Activated T-cell treated with anti-CD3 and anti-CD28 coated beads, Interleukin-2, amount 50 U/mL, for 24 hours (primary cell): ENCODE measurements at places on chromosomes 1 and 21.

GRCh38 chr1:7470904-7471638 lies 300.0 kb upstream of the VAMP3 start:
- DNase-seq = no peak

- DNase-seq = no peak
Observed at GRCh38 chr21:34881839-34882371, 167.2 kb downstream of the RUNX1 start.

GRCh38 chr1:97610748-97611147 lies 310.1 kb downstream of the DPYD start:
- no peak for DNase-seq

DNA sequence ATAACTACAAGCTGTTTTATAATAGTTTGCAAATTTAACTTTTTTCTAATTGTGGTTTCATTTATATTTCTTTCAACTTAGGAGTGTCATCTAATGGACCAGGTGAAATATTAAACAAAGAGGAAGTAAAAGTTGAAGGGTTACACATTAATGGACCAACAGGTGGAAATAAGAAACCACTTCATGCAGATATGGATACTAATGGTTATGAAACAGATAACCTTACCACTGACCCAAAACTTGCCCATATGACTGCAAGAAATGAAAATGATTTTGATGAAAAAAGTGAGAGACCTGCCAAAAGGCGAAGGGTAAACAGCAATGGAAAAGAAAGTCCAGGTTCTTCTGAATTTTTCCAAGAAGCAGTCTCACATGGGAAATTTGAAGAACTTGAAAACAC lies 59.7 kb downstream of the MIER1 start:
- no peak for DNase-seq

DNA sequence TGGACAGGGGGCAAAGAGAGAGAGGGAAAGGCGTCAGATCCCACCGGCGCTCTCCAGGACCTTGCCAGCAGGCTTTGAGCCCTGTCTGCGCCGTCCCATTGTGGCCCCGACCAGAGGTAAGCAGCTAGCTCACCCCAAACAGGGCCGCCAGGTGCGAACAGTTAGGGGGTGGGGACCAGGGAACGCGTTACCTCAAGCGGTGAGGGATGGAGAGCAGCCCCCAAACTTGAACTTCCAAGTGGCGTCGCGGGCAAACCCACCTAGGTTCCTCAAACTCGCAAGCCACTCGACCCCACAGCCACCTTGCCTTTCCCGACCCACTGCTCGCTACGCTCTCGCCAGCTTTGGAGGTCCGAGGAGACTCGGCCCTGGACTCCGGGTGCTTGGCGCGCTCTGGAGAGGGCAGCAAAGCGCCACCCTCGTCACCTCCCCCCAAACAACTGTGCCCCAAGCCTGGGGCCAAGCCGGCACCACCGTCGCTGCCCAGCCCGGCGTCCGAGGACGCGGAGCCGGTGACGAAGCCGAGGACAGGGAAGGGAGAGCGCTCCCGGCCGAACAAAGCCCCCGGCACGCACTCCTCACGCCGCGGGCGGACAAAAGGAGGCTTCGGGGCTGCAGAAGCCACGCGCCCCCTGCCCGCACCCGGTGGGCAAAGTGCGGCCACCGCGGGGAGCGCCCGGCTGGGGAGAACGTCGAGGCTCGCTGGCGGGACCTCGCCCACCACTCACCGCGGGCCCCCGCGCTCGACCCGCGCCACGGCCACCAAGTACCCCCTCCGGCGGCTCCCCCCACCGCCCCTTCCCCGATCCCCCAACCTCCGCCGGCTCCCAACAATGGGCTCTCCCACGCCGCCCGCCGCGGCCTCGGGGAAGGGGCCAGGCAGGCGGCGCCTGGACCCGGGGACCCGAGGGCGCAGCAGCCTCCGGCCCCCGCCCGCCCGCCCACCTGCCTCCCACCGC lies 976 bp downstream of the SSBP3 start:
- DNase-seq = peak; percentile 47

DNA sequence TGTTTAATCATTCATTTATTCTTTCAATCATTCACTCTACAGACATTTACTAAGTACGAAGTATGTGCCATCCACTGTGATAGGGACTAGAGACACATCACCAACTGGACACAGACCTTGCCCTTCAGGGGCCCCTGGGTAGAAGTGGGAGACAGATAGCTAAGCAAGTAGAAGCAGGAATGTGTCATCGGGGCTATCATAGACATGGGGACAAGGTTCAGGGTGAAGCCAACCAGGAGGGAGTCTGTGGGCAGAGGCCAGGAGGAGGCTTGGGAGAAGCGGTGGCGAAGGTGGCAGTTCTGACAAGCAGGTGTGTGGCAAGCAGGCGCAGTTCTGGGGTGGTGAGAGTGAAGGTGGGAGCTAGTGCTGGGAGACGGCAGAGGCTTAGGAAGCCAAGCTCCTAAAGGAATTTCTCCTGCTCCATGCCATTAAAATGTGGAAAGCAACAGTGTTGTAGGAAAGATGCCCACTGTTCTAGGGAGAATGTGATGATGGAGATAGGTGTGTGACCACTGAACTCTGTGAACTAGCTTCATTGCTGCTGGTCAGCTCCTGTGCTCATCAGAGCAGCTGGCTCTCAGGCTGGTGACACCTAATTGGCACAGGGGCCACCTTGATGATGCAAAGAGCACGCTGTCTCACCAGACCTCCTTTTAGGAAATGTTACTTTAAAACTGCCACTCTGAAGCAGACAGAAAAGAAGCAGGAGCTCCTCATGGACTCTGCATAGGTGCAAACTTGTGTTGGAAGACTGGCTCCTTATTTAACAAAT lies 79.7 kb upstream of the LPGAT1 start:
- no peak for DNase-seq

DNA sequence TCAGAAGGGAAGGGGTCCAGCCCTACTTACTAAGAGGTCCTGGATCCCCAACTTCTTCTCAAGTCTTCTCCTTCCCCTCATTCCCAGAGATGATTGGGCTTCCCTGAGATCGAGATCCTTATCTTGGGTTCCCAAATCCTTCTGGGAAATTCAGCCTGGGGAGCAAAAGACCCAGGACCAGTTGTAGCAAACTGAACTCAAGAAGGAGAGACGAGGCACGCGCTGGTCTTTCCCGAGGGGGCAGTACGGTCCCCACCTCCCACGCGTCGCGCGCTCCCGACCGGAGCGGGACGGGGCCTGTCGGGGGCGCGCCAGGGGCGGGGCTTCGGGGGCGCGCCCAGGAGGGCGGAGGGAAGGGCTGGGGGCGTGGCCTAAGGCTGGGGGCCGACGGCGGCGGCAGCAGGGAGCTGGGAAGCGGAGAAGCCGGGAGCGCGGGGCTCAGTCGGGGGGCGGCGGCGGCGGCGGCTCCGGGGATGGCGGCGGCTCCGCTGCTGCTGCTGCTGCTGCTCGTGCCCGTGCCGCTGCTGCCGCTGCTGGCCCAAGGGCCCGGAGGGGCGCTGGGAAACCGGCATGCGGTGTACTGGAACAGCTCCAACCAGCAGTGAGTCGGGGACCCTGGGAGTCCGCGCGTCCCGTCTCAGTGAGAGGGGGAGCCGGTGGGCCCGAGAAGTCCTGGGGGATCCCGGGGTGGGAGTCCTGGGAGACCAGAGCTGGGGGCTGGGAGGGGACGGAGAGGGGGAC lies at the start of gene EFNA3:
TSS of gene EFNA3 (plus strand) at position 369 of the 741 bp plus-strand sequence. CDS start at position 474, 105 bp downstream.
- DNase-seq = peak; percentile 83

GRCh38 chr1:58422436-58422835 lies 124.1 kb downstream of the OMA1 start:
- no peak for DNase-seq

- no peak for DNase-seq
Observed at GRCh38 chr1:181127898-181128453, 39.5 kb downstream of the IER5 start.

GRCh38 chr1:245091171-245091621 lies 63.6 kb upstream of the KIF26B start:
- DNase-seq = no peak

- DNase-seq = no peak
Observed at GRCh38 chr1:78762113-78762512, 112.5 kb downstream of the IFI44 start.

DNA sequence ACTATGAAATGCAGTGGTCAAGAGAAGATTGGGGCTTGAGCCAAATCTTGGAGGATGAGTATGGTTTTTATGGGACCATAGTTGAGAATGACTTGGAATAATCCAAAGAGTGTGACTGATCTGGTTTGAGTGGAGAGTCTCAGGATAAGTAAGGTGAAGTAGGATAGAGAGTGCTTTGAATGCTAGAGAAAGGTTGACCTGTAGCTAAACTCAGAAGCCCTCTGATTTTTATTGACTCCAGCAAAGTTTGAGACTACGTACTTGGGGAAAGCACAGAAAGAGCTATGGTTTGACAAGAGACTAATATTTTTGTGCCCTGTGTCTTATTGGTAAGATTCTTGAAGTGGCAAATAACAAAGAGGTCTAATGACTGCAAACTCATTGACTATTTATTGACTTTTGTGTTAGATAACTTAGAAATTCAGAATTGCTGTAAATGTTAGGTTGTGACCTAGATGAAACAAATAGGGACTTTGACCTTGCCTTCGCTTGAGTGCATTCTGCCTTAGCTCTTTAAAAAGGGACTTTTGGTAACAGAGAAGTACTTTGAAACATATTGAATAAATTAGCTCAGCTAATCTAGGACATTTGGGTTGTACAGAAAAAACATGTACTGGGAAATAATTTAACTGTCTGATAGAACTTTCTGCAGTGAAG lies 35.1 kb downstream of the UAP1 start:
- DNase-seq = no peak

DNA sequence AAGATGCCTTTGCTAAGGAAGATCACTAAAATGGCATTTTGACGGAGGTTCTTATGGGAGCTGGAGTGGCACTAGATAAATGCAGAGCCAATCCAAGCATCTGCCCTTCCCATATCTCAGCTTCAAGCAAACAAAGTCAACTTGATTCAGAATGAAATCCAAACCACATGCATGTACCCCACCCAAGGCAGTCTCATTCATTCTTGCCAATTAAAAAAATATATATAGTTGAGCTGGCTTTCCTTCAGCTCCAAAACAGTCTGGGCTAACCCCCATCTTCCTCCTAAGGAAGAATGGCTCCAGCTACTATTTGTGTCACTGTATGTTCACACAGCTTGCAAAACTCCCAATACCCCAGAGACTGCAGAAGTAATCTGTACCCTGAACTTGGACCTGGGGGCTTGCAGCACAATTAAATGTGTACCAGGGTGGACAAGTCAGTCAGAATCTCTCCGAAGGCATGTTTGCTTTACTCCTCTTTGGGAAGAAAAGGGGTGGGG lies 35.4 kb downstream of the GPR3 start:
- DNase-seq = no peak

DNA sequence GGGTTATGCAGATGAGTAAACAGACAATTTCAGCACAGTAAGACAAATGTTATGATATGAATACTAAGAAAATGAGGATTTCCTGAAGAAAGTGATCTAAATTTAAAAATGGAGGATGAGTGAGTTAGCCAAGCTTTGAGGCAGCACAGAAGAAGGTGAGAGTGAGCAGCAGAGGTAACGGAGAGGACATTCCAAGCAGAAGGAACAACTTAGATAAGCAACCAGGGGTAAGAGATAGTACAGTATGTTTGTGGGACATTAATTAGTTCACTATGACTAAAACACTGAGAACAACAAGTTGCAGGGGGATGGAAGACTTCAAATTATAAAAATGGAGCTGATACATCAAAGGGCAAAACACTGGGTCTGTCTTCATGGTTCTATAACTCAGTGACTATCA lies 22.8 kb downstream of the PRPF38A start:
- DNase-seq = no peak

GRCh38 chr1:222370081-222370912 lies 177.6 kb downstream of the HHIPL2 start:
- no peak for DNase-seq

DNA sequence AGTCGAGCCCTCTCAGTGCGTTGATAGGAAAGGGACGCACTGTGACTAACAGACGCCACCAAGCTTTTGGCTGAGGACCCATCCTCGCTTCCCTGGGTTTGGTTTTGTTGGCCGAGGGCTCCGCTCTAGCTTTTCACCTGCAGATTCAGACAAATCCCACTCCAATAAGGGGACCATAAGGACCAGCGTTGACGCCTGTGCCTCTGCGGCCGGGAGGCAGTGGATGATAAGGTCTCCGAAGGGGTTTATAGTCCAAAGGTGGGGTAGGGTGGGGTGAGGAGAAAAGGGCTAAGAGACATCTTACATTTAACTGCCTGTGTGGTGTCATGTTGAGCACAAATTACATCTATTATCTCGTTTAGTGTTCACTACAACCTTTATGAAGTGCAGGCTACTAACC lies 760 bp downstream of the PEX14 start:
- no peak for DNase-seq

DNA sequence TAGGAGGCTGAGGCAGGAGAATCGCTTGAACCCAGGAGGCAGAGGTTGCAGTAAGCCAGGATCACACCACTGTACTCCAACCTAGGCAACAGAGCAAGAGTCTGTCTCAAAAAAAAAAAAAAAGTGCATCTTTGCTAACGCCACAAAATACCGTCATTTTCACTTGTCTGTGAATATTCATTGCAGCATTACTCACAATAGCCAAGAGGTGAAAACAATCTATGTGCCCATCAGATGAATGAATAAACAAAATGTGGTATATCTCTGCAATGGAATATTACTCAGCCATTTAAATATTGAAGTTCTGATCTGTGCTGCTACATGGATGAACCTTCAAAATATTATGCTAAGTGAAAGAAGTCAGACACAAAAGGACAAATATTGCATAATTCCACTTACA lies 7.9 kb upstream of the TIAM1 start:
- DNase-seq = no peak

GRCh38 chr1:241926141-241926540 lies 31.4 kb upstream of the BECN2 start:
- DNase-seq = no peak

- no peak for DNase-seq
Observed at GRCh38 chr21:16308269-16308668, 578.5 kb downstream of the USP25 start.

DNA sequence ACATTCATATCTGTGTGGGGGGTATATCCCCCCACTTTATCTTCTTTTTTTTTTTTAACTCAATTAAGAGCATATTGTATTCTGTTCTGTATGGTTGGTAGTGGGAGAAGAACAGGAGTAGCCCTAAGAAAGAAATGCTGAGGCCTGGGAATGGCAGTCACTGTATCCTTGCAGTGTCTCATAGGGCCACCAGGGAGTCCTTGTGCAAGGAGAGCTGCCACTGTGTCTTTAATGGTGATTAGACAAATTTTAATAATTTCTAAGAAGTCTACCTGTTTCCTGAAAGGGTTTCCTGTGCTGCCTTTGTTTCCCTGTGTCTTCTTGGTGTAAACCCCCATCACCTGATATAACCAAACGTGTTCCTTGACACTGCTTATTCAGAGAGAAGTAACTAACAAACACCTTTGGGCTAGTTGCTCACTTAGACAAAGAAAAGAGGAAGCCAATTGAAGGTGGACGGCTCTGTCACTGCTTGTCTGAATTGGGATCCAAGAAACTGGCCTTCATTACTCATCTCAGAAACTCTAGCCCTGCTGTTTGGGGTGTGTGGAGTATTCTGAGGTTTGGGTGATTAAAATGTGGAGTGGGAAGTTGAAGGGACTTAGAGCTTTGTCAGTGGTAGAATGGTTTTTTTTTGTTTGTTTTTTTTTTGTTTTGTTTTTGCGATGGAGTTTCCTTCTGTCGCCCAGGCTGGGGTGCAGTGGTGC lies 15.2 kb downstream of the GIPC2 start:
- no peak for DNase-seq

GRCh38 chr1:28894785-28895184 lies 19.6 kb upstream of the EPB41 start:
- no peak for DNase-seq
